RKO (cell line): ENCODE measurements at places on chromosomes 12 and 14.

DNA sequence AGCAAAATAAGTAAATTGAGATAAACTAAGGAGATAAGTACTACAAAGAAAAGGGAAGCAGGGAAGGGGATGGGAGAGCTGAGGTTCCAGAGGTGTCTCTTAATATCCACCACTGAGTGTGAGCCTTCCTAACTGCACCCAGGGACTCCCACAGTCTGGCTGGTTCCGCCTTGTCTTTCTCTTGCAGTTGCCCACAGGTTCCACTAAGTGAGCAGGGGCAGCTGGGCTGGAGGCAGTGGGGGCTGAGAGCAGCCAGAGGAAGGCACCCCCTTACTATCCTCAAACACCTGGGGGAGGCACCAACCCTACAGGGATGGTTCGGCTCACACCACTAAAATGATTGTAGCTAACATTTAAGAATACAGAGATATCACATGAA lies 214.9 kb downstream of the SLC41A2 start:
- no peak for DNase-seq

DNA sequence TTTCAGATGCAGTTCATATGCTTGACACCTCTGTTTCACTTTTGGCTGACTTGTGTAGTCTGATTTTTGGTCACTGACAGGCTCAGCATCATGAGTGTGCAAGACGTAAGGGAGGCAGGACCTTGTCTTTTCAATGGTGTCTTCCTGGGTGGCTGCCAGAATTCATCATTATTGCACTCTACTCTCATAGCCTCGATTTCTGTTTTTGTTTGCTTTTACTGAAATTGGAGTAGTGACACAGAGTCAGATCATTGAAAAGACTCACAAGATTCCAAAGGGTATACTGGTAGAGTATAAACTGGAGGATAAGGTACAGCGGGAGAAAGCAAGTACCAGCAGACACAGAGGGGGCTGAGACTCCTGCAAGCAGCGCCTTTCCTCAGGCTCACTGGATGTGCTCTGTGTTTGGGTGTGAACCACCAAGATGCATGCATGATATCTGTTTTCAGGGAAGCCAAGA lies 126.3 kb upstream of the FGD4 start:
- no peak for DNase-seq

GRCh38 chr14:90451443-90451842 lies 54.6 kb downstream of the CALM1 start:
- no peak for DNase-seq

DNA sequence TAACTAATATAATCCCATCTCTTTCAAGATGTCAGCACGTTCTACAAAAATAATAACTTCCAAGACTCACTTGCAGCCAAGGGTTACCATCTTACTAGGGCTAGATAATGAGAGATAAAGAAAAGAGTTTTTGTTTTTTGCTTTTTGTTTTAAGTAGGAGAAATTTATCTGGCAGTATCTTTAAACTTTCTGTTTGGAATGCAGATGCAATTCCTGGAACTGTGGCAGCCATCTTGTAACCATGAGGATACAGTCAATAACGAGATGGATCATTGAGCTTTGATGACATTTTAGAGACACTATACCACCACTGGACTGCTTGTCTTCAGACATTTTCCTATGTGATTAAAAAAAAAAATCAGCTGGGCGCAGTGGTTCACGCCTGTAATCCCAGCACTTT lies 171.2 kb upstream of the ARID2 start:
- no peak for DNase-seq

DNA sequence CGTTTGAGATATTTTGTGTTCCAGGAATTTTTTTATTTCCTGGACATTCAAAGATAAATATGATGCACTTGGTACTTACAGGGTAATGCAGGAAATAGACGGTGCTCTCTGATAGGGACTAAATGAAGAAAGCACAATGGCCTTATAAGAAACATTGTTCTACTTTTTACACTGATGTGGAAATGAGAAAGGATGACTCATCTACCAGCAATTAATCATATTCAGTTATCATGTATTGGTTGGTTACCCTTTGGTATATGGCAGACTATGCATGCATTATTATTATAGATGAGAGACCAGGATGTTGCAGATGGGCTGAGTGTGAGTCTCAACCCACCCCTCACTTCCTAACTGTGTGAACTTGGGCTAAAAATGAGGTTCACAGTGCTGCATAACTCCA lies 222.2 kb downstream of the FLRT2 start:
- no peak for DNase-seq

DNA sequence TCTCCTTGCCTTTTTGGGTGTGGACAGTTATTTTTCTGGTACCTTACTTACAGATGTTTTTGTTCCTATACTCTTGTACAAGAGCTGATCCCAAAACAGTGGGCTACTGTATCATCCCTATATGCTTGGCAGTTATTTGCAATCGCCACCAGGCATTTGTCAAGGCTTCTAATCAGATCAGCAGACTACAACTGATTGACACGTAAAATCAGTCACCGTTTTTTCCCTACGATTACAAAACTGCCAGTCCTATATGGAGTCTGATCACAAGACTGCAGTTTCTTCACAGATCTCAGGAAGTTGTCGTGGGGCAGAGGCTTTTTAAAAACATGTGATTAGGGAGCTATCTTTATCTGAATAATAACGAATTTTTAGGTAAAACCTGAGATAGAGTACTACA lies 1.3 kb downstream of the LYSET start:
- DNase-seq, result no peak

DNA sequence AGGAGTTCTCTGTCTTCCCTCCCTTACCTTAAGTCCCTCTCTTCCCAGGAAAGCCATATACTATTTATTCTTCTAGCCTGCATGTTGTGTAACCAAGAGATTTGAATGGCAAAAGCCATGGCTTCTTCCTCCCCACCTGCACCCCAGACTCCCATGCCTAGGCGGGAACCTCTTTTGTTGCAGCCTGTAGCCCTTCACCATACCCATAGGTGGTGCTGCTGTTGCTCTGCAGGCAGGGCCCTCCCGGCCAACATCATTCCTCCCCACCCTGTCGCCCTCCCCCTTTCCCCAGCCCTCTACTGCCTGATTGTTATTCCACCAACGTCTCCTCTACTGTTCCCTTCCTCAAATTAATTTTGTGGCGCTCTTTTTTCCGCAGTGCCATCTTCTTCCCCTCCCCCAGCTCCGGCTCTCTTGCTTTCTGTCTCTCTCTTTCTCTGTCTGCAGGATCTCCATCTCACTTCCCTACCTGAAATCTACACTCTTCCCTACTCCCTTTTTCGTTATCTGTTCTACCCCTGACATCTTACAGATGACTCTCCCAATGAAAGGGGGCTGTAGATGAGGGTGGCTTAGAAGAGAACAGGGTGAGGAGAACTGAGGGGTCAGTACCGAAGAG lies 13.8 kb downstream of the NGDN start:
- no peak for DNase-seq

GRCh38 chr12:114820796-114821195 lies 136.8 kb upstream of the TBX3 start:
- DNase-seq, result no peak

GRCh38 chr14:100159865-100160533 lies 554 bp upstream of the DEGS2 start:
- no peak for DNase-seq

GRCh38 chr12:53425515-53426150 lies 2.0 kb downstream of the AMHR2 start:
- no peak for DNase-seq

DNA sequence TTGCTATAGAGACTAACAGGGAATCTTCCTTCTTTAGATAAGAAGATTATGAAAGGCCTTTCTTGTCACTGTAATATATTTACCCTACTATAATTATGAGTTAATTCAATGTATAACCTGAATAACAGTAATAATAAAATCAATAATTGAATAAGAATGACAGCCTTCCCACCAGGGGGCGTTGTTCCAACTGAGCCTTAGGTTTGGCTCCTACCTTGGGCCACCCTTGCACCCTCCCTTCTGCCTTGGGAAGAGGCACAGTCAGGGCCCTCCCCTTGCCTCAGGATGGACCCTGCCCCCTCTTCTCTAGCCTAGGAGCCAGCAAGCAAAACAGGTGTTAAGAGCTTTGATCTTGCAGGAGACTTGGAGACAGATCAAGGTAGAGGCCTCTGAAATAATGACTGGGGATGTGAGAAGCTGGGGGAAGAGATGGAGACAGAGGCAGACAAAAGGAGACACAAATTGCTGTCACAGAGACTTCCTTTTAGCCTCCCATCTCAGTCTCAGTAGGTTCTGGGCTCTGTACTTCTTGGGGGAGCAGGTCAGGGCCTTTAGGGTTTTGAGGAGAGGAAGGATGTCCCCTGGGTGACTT lies 40.1 kb upstream of the CISTR start:
- no peak for DNase-seq

- no peak for DNase-seq
These were observed 16.0 kb upstream of the EVL start for GRCh38 chr14:100049220-100049619.

DNA sequence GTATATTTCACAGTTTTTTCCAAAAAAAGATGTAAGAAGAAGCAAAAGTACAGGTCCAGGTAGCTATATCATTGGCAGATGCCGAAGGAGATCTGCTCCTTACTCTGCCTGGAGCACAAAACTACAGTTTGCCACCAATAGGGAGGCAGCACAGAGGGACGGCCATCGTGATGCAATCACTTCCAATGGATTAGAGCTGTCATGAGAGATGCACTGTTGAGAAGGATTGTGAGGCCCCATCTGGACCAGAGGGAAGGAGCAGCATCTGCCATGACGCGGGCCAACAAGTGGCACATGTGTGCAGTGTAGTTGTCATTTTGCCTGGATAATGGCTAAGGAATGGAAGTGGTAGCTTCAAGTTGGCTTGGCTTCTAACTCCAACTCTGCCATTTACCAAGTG lies 318.8 kb upstream of the FKBP4 start:
- DNase-seq, result no peak

DNA sequence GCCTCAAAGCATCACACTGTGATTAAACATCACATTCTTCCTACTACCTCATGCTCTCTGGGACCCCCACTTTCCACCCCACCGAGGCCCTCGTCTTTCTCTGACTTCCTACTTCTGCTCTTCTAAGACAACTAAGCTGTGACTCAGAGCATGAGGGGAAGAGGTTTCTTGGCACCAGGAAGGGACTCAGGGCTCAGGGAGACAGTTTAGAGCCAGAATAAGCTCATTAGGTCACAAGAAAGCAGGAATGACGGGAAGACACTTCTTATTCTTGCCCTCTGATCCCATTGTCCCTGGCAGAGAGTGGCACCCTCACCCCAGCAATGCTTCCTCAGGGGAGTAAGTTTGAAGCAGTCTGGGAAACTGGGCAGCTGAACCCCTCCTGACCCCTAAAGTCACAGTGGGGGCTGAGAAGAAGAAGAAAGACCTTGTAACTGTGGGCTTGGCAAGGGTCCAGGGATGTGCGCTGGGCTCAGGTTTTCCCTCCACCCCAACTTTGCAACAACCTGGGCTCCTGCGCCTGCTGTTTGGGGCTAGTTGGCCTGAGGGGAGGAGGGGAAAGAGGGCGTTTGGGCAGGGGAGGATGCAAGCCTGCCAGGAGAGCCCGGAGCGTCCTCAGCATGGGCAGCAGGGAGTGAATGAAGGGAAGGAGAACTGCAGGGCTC lies 64.6 kb upstream of the ACTN1 start:
- DNase-seq, result peak; percentile 25

DNA sequence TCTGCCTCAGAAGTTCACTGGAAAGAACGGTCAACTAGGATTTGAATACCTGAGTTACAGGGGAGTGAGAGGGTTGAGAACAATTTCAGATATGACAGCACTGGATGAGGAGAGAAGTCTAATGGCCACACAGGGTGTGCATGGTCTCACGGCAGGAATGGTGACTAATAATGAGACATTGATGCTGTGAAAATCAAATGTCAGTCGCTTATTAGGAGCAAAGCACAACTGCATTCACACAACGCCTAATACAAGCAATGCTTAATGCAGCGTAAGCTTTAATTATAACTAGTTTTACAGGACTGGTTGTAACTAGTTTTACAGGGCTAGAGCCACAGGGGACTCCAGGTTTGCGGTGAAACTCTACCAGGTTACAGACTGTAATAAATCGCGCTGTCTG lies 23.4 kb upstream of the PRIMA1 start:
- DNase-seq, result no peak

DNA sequence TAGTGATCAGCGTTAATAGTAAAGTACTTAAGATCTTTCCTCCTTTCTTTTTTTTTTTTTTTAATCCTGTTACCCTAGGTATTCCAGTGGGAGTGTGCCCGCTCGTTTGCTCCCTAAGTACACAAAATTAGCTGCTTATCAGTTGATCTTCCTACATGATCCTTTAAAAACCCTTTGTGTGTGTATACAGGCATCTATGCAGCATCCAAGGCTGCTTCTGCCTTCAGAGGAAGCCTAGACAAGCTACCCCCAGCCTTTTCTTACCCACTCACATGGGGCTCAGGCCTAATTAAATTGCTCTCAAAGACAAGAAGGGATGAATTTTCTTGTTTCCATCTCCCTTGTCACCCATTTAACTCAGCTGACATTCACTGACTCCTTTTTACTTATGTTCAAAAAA lies 343.4 kb upstream of the LMO3 start:
- DNase-seq, result no peak

DNA sequence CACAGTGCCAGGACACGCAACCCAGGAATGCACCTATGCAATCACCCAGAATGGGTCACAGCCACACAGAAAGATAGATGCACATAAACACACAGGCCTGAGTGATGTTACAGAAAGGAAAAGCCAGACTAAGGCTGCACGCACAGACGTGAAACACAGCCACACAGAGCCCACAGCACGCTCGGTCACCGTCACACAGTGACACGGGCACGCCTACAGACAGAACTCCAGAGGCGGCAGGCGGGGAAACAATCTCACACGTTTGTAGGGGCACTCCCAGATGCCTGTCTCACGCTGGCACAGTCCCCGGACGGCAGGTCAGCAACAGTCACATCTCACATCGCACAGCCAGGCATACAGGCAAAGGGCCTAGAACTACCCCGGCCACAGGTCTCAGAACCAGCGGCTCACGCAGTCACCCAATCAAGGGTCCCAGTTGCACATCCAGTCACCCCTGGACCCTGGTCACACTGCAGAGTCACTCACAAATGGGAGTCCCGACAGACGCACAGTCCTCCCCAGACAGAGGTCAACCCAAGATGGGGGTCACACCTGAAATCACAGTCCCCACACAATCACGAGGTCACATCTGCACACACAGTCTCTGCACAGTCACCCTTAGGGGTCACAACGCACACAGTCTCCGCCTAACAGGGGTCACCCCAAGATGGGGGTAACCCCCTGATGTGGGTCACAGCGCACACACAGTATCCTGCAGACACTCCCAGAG lies 790 bp downstream of the SSH1 start:
- peak; percentile 73 for DNase-seq
